ENCODE measurements at places on chromosomes 1 and 21.

GRCh38 chr1:244010191-244010590 is 40.9 kb upstream of the ZBTB18 start:
- no peak for DNase-seq

DNA sequence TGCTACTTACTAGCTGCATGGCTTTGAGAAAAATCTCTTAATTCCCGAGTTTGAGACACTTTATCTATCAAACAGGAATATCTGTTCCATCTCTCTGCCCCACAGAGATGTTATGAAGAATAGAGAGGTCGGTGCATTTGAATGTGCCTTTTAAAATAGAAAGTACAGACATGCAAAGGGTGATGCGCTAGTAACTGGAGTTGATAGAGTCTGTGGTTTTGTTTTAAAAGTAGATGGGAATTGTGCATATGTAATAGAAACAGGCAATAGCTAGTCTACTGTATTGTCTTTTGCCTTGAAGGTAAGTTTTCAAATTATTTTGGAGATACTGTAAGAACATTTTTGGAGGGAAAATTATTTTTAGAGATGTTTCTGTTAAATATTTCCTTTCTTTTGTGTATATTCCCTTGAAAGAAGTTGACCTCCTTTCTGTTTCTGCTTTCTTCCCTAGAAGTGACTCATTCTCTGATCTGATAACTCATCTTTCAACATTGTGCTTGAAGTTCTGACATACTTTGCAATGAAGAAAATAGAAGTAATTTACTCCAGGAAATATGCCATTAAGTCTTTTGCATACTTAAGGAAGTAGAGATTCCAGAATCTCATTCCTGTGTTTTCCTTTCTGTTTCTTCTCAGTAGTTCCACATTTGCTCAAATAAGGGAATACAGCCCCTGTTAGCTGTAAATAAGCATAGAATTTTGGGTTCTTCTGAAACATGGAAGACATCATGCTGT is 151.6 kb downstream of the SDCCAG8 start:
- DNase-seq = peak; percentile 63

GRCh38 chr1:171727778-171728177 is 14.1 kb downstream of the VAMP4 start:
- DNase-seq = no peak

DNA sequence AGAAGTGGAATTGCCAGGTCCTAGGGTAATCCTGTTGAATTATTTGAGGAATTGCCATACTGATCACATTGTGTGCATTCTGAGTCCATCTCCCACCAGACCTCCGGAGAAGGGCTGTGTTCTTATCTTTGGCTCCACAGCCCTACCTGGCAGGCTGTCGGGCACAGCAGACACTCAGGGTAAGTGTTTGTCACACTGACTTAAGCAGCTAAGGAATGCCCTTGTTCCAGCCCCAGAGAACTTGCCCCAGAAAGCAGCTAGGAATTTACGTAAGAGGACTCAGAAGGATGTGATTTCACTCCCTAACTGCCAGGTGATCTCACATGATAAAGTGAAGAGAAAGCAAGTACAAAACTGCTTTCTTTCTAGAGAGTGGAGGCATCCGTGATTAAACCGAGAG is 21.0 kb downstream of the VASH2 start:
- no peak for DNase-seq

DNA sequence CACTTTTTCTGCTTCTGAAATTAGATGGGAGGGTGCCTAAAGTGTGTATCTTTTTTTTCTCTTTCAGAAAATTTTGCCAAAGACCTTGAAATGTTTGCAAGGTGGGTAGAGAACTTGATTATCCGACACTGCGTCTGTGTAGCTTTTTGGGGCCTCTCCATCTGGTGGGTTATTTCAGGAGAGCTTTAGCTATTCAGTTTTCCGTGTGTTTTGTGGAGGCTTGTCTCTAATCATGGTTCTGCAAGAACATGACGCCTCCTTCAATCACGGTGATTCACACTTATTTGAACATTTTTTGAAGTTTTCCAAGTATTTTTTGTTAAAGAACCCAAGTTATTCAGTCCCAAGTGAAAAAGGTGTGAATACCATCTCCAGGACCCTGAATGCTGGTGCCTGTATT is 4.4 kb downstream of the CENPS start:
- no peak for DNase-seq

DNA sequence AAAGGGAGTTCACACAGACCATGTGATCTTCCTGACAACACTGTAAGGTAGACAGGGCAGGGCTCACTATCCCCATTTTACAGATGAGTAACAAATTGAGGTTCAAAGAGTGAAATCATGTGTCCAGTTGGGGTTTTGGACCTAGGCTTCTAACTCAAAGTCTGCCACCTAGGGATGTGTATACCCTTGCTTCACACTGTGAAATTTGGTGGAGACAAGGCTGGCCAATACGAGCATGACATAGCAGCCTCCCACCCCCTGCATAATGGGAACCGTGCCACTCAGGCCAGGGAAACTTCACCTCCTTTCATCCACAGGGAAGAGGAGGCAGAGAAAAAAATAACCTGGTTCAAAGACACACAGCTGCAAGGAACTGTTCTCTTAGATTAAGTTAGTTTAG is 6.8 kb downstream of the IQGAP3 start:
- no peak for DNase-seq

GRCh38 chr1:53336146-53336545 is 8.3 kb upstream of the LRP8 start:
- no peak for DNase-seq

GRCh38 chr1:81681601-81682266 is 119.0 kb upstream of the ADGRL2 start:
- DNase-seq = peak; percentile 47

DNA sequence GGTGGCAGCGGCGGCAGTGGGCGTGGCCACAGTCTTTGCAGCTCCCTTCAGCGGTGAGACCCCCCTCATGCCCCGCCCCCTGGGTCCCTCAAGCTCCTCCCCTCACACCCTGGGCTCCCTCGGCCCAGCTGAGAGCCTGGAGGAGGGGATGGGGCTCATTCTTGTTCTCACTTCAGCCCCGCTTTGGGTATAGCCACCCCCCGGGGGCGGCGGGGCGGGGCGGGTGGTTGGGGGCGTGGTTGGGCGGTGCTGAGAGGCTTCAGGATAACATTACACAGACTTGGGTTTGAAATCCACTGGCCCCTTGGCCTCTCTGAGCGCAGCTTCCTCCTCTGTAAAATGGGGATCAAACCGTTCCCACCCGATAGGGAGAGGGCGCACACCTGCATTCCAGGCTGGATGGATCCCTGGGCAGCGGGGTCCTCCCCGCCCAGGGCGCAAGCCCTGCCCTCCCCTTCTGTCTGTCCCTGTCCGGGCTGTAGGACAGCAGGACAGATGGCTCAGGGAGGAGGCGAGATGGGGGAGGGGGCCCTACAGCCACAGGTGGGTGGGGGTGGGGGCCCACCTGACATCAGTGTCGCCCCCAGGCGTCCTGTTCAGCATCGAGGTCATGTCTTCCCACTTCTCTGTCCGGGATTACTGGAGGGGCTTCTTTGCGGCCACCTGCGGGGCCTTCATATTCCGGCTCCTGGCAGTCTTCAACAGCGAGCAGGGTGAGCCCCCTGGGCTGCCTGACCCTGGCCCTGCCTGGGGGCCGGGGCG is 5.1 kb downstream of the CLCNKA start:
- peak; percentile 17 for DNase-seq

DNA sequence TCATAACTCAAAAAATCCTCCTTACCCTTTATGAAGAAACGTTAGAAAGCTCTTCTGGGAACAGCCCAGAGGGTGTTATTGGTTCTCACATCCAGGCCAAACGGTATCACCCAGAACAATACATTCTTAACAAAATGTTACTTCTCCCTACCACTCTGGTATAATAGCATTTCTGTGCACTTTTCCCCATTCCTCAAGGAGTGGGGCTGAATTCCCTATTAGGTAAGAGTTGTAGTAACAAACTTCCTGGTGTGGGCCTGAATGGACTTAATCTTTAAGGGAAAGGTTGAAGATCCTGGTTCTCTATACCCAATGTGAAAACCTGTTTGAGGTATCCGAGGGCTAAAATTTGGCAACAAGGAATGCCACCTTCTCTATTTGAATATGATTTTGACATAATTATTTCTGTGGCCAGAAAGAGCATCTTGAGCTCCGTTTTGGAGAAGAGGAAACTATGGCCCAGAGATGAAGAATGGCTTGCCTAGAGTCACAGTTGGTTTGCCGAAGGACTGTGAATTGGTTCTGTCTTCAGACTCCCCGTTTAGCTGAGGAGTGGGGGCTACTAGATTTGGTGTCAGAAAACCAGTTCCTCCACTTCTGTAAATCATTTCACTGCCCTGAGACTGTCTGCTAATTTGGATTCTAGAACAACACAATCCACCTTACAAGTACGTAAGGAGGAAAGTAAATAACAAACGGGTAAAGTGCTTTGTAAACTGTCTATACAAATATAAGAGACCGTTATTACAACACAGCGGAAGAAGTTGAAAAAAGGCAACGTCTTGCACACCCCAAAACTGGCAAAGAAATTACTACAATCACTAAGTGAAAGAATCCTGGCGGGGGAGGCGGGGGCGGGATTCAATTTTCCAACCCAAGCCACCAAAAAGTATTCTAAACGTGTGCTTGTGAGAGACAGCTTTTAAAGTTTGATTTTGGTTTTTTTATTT is 2.3 kb downstream of the ANP32E start:
- peak; percentile 47 for DNase-seq

All from fibroblast of villous mesenchyme (primary cell).